ENCODE measurements at places on chromosomes 7 and 10.

- DNase-seq: no peak
Measured at GRCh38 chr7:76333511-76334101, 25.2 kb downstream of the YWHAG start.

GRCh38 chr7:93228302-93228701, 2.0 kb upstream of the HEPACAM2 start:
- DNase-seq: peak; percentile 61

DNA sequence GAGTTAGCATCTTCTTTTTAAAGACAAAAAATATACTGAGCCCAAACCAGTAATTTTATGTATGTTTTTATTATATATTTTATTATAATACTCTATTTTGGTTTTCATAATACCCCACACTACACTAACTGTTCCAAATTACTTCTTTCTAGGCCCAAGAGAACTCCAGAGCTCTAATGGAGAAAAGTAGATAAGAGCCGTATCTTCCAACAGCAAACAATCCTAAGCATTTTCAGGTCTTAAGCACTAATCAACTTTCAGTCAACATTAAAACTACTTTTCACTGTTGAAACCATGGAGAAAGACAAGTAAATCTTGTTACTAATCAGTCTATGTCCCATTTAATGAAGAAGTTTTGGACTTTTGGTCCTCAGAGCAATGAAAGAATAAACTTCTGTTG, 55.1 kb downstream of the JMJD1C start:
- no peak for DNase-seq

- peak; percentile 70 for DNase-seq
Measured at GRCh38 chr7:73703757-73704639, 15.5 kb downstream of the STX1A start.

DNA sequence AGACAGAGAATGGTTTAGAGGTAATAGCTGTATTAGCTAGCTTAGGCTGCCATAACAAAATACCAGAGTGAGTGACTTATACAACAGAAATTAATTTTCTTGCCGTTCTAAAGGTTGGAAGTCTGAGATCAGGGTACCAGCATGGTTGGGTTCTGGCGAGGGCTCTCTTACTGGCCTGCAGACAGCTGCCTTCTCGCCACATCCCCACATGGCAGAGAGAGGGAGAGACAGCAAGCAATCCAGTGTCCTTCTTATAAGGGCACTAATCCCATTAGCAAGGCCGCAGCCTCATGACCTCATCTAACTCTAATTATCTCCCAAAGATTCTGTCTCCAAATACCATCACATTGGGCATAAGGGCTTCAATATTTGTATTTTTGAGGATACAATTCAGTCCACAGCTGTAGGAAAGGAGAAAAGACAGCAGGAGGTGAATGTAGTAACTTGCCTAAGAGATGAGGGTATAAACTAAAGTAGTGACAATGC, 3.6 kb upstream of the STAM start:
- DNase-seq: no peak

- no peak for DNase-seq
Measured at GRCh38 chr7:105212212-105212611, 176.5 kb downstream of the SRPK2 start.

- DNase-seq: no peak
Measured at GRCh38 chr7:120876922-120877321, 19.0 kb upstream of the TSPAN12 start.

DNA sequence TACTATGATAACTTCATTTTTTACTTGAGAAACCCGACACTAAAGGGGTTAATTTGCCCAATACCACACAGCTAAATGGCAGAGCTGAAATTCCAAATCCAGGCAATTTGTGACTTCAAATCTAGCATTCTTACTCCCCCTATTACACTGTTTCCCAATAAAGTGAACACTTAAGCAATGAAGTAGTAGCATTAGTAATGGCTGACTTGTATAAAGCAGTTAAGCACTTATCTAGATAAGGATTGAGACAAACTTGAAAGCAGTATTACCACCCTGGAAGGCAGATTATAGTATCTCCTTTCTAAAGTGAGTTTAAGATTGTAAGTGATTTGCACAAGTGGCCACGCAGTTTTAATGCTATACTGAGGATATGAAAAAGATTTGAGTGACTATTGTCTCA, 39.3 kb downstream of the WASL start:
- DNase-seq: no peak

DNA sequence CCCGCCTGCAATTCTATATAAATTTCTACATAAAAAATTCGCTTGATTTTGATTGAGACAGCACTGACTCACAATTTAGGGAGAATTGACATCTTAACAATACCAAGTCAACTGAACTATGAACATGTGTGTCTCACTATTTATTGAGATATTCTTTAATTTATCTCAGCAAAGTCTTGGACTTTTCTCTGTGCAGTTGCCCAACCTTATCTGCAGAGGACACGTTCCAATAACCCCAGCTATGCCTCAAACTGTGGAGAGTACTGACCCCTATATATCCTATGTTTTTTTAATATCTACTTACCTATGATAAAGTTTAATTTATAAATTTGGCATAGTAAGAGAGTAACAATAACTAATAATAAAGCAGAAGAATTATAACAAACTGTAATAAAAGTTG, 69.4 kb upstream of the PIP4K2A start:
- DNase-seq: no peak

DNA sequence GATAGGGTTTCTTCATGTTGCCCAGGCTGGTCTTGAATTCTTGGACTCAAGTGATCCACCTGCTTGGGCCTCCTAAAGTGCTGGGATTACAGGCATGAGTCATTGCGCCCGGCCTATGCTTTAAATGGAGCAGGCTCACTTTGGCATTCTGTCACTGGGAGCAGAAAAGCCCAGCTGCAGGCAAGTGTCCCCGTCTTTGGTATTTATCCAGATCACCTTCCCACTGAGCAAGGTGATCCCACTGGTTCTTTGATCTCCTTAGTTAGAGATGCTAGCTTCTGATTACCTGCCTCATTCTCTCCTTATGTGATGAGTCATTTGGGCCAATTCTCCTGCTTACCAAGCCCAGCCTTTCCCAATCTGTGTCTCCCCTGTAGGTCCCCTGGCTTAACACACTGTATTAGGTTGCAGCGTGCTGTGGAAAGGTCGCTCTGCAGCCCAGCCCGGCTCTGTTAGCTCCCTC, 39.3 kb downstream of the SPDYE5 start:
- no peak for DNase-seq

DNA sequence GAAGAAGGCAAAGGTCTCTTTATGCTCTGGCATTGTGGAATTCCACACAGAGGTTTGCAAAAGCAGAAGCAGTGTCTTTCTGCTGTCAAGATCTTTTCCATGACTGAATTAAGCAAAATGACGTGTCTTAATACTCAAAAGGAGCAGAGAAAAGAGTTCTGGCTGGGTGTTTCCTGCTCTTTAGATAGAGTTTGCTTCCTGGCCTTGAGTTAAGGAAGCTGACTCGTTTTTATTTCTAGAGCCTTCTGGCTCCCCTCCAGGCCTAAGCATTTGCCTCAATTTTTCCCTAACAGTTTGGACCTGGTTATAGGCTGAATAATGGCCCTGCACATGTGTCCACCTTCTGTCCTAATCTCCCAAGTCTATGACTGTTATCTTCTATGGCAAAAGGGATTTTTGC, 21.6 kb downstream of the TAS2R41 start:
- peak; percentile 55 for DNase-seq

GRCh38 chr10:132497063-132497680, 40.4 kb upstream of the INPP5A start:
- DNase-seq: no peak

DNA sequence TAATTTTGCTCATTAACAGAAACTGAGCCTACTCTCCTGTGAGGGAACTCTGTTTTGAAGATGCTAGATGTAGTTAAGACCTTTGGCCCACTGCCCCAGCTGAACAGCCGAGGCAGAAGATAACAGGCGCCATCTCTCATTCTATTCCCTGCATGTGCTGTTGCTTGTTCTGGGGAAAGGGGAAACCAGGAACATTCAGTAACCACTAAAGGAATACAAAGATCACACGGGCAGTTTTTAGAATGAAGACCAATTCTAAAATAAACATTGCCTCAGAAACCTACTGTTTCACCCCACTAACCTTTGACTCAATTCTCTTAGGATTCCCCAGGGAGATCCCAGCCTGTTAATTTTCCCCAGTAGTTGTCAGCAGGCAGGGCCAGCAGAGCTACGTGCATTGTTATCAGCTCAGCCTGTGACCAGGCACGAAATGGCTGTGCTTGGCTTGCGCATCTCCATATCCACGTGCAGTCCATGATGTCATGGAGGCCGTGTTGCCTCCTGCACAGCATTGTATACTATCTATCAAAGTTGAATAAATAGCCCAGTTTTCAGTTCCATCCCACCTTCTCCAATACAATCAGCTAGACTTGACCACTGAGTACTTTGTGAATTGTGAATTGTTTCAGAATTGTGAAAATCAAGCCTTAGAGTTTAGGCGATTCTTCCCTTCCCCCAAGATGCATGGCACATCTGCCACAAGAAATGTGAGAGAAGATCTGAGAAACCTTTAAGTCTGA, 36.0 kb downstream of the ANK3 start:
- peak; percentile 21 for DNase-seq

GRCh38 chr7:131325179-131325840, 2.4 kb upstream of the MKLN1 start:
- DNase-seq: no peak

DNA sequence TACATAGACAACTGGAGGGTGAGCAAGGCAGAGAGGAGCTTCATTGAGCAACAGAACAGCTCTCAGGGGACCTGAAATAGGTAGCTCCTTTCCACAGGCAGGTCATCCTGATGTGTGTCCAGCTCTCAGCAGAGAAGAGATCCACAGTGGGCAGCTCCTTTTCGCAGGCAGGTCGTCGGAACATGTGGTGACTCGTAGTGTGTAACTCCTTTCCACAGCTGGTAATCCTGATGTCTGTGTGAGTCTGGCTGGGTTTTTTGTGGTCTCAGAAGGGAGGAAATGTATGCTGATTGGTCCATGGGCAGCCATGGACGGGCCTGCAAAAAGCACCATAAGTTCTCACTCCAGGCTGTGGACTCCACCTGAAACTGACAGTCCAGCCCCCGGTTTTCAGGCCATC, 24.4 kb upstream of the TES start:
- peak; percentile 47 for DNase-seq

- no peak for DNase-seq
Measured at GRCh38 chr10:127550861-127551260, 1.8 kb downstream of the NPS start.

DNA sequence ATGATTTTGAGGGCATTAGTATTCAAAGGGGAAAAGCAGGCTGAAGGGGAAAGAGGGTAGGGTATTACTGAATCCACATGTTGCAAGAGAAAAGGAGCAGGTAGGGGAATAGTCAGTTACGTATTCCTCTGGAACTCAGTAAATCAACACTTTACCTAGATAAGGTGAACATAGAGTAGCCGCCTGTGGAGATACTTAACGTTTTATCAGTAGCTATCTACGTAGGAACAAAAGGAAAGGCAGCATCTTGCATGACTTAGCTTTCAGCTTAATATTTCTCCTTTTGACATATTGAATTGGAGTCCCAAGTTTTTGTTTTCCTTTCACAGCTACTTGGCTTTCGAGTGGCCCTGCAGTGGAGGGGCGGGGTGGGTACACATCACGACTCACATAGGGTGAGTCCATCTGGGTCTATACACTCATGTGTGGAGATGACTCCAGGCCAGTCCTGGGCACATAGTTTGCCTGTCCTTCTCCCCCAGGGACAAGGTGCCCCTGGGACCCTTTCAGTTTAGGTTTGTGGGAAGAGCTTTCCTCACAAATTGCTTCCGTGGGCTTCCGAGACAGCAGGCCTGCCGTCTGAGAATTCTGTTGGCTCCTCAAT, 48.1 kb downstream of the CCNY start:
- no peak for DNase-seq

DNA sequence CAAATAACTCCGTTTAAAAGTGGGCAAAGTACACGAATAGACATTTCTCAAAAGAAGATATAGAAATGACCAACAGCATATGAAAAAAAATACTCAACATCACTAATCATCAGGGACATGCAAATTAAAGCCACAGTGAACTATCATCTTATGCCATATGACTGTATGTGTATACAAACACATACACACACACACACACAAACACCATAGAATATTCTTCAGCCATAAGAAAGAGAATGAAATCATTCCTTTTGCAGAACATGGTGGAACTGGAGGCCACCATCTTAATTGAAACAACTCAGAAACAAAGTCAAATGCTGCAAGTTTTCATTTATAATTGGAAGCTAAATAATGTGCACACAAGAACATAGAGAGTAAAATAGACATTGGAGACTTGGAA, 1019.4 kb downstream of the KCNMA1 start:
- no peak for DNase-seq

DNA sequence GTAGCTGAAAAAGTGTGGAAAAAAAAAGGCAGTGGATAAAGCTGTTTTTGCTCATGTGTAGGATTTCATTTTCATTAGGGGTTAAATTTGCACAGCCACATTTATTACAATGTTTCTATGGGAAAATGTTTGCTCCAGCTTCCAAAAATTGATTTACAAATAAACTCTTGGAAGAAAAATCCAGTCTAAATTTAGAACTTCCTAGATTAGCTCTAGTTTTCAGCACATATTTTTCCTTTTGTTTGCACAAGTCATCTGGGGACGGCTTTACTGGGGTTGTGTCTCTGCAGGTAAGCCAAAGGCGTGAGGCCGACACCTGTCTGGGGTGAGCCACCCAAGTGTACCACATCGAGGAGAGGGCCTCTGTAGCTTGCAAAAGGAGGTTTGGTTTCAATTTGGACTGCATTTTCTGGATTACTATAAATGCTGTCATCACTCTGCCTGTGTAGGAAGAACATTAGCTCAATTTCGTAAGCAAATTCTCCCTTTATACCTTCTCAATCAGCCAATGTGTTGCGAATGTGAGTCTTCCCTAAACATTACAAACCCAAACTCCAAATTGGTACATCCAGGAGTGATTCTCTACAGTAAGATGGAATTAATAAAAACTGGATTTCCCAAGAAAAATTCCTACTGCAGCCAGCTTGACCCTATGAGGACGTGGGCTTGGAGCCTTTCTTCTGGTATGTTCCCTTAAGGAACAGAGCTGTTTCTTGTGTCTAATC, 89.5 kb upstream of the ZNF438 start:
- peak; percentile 69 for DNase-seq

DNA sequence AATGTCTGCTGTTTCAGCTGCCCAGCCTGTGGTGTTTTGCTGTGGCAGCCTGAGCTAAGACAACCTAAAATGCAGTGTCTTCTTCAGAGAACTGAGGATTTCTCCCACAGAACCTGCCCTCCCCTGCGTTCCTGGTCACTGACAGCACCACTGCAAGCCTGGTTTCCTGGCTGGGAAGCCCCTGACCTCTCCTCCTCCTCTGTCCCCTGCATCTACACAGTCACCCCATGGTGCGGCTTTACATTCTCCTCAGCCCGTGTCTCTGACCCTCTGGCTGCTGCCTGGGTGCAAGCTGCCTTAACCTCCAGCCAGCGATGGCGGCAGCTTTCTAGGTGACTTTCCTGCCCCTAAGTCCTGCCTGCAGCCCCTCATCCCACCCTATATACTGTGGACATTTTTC, 337.3 kb upstream of the ZNF32 start:
- DNase-seq: no peak

GRCh38 chr7:29304756-29305155, 110.2 kb downstream of the CHN2 start:
- no peak for DNase-seq

GRCh38 chr7:136399385-136399784, 422.2 kb upstream of the MTPN start:
- DNase-seq: no peak

Data from fibroblast of upper back skin (primary cell).